Right cardiac atrium (tissue), 5 donors: ENCODE measurements at places on chromosomes 16 and 17. TPM values are rescaled to one million over a fixed set of nuclear protein-coding genes. Genes with fewer than 3 reads are reported as not detected.

The CLDN7 gene
- polyA plus RNA-seq = 2.9 TPM

The SPATA32 gene
- polyA plus RNA-seq = not detected

The CES3 gene
- 0.48 TPM for polyA plus RNA-seq

The KDM6B gene
- 18.6 TPM for polyA plus RNA-seq

The COIL gene
- polyA plus RNA-seq = 7.7 TPM

The NAA38 gene
- 160 TPM for polyA plus RNA-seq

The MAP3K3 gene
- 32.6 TPM for polyA plus RNA-seq

The FBXL19 gene
- 8.3 TPM for polyA plus RNA-seq

The IL21R gene
- polyA plus RNA-seq = 0.34 TPM
